ENCODE measurements at places on chromosomes 2 and 18.

DNA sequence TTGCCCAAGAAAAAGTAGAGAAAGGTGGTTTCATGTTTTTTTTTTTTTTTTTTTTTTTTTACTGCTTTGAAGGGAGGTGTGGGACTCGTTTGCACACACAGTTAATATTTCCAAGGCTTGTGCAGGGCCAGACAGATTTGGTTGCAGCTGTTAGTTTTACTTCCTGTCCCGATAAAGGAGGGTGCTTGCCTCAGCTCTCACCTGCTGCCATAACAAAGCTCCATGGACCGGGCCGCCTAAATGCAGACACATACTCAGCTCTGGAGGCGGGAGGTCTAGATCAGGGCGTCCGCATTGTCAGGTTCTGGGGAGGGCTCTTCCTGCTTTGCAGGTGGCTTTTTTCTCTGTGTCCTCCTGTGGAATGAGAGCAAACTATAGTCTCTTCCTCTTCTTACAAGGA lies 69.9 kb downstream of the ODC1 start:
- no peak for DNase-seq

GRCh38 chr18:58754544-58755068 lies 83.3 kb downstream of the MALT1 start:
- no peak for DNase-seq

DNA sequence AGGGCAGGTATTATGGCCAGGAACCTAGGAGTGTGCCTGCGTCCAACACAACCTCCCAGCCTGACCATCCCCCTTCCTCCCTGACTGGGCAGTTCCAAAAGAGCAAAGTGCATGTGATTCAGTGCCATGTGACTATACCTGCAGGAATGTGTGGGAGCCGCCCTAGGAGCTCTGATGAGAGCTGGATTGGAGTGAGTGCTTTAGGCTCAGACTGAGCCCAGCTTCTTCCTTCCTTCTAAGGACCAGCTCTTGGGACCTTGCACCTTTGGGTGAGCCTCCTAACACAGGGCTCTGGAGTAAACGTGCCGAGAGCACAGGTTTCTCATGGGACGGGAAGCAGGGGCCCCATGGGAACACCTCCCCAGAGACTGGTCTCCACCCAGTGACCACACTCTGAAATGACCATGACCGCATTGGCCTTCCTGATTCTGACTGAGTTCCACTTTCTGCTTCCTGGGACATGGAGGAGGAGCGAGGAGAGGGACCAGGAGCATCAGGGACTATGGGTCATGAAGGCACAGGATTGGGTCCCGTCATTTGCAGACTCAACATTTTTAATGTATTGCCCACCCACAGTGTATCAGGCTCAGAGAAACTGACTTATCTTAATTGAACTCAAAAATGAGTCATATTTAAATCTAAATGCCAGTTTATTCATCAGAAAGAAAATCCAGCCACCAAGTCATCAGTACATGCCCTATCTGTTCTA lies 87.8 kb upstream of the BCL2L11 start:
- no peak for DNase-seq

- no peak for DNase-seq
Observed at GRCh38 chr2:50111067-50111466, 920.9 kb downstream of the NRXN1 start.

- DNase-seq = no peak
Observed at GRCh38 chr2:219086196-219086595, 25.5 kb upstream of the IHH start.

- peak; percentile 59 for DNase-seq
Observed at GRCh38 chr2:208708486-208708885, 301.9 kb downstream of the PTH2R start.

DNA sequence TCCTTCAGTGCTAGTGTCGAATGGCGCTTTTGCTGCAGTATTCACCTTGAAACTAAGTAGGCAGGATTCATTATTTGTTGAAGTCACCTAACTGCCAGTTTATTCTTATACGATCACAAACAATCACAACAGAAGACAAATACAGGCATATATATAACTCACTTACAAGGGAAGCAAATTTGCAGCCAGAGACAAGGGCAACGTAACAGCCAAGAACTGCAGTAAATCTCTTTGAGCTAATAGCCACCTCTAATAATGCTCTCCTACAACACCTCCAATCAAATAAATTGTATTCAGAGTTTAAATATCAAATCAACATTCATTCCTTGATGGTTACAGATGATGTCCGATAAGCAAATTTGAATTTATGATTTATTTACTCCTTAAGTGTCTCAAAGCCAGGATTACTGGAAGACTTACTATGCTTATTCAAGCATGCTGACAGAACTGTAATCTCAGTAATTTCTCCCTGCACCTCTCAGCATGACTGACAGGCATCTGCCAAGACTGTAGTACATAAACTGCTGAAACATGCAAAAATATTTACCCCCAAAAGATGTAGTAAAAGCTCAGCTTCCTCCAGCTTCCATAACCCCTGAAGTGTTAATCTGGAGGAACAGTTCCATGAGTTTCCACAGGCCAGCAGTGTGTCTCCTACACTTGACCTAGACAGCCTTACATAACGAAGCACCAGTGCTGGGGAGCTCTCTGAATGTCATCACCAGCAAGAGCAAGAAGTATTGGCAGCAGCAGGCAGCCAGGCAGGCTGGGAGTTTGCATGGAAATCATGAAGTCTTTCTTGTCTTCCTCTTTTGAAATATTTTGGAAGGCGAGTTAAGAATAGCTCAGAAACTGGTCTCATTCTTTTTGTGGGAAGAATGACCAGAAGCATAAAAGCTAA lies 20.9 kb upstream of the SCN1A start:
- DNase-seq = no peak

- no peak for DNase-seq
Observed at GRCh38 chr2:198452327-198452726, 647.9 kb downstream of the PLCL1 start.

GRCh38 chr2:219408631-219409030 lies 9.5 kb upstream of the DES start:
- DNase-seq = peak; percentile 74

- no peak for DNase-seq
Observed at GRCh38 chr2:154794406-154794805, 95.9 kb downstream of the KCNJ3 start.

DNA sequence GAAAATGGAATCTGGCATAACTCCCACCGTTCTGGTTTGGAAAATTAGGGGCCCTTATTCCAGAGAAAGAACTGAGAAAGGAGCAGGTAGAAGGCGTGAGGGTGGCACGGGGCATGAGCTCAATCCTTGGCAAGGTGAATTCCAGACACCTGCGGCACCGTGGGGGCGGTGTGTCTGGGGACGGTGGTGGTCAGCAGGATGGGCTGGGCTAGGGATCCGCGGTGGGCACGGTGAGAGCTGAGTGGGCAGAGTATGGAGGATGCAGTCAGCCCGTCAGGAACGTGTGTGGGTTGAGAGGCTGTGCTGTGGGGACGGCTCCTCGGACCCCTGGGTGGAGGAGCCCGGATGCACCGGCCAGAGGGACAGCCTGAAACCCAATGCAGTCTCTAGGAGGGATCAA lies 61.1 kb downstream of the GNAL start:
- DNase-seq = no peak

DNA sequence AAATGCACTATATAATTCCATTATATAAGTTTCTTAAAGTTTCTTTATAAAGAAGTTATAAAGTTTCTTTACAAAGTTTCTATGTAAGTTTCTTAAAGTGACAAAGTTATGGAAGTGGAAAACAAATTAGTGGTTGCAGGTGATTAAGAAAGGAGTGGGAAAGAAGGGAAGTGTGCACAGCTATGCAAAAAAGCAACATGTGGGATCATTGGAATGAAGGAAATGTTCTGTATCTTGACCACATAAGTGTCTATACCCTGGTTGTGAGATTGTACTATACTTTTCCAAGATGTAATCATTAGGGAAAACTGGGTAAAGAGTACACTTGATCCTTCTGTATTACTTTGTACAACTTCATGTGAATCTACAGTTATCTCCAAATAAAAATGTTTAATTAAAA lies 1541.1 kb downstream of the LRP1B start:
- DNase-seq = no peak

- DNase-seq = no peak
Observed at GRCh38 chr2:227123697-227124096, 40.3 kb downstream of the COL4A4 start.

GRCh38 chr18:49561289-49562193 lies at the start of gene LIPG:
Gene LIPG (plus strand): TSS chr18:49562057. CDS start chr18:49562309, 252 bp downstream.
- peak; percentile 77 for DNase-seq

GRCh38 chr18:26421503-26421902 lies 126.8 kb downstream of the KCTD1 start:
- no peak for DNase-seq

DNA sequence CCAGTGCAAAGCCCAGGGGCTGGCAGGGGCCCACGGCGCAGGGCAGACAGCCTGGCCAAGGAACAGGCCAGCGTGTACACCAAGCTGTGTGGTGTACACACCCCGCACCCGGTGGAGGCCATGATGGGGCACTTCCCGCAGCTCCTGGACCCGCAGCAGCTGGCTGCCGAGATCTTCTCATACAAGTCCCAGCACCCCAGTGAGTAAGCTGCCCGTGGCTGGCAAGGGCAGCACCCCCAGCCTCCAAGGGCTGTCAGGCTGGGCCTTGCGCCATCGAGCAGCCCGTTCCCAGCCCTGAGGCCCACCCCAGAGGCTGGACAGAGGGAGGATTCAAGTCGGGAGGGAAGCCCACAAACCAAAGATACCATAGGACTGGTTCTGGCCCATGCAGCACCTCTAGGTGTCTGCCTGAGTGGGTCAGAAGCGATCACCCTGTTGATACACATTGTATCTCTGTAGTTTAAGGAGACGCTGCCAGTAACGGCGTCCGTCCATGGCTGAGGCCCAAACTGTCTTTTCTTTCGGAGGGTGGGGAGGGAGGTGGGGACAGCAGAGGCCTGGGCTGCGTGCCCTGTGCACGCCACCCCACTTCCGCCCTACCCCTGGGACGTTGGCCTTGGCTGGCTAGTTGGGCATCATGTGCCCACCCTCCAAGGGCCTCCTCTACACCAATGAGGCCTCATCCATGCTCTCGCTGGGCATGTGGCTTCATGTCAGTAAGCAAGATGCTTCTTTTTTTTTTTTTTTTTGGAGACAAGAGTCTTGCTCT lies 16.8 kb upstream of the MTERF4 start:
- no peak for DNase-seq

DNA sequence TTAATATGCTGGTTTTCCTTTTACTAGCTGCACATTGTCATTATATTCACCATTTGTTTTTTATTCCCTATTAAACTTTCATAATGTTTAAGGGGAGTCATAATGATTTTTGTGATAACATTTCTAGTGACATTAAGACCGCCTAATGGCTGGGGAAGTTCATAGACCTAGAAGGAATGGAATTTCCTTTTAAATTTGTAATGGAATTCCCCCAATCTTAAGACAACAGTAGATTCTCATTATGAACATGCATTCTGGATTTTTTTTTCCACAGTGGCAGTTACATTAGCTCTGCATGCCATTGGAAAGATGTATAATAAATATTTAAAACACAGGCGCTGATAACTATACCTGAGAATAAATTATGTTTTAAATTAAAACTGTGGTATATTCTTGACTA lies 8.4 kb downstream of the YPEL5 start:
- DNase-seq = no peak

DNA sequence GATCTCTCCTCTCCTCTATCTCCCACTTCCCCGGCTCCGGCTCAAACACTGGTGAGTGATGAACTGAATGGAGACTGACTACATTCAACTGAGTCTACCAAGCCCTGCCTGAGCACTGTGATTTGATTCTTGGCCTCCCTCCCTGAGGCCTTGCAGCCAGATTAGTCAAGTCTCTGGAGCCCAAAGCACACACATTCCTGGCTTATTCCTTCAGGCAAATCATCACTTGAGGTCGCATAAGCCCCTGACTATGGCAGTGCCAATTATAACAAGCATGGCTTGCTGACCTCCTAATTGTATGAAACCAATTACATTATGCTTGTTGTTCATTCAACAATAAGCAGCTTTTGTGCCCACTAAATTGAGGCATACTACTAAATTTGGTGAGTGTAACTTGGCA lies 34.6 kb downstream of the EFEMP1 start:
- no peak for DNase-seq

GRCh38 chr2:180905002-180905401 lies 75.4 kb upstream of the UBE2E3 start:
- DNase-seq = peak; percentile 45

GRCh38 chr2:162211732-162212131 lies 31.5 kb downstream of the FAP start:
- no peak for DNase-seq

DNA sequence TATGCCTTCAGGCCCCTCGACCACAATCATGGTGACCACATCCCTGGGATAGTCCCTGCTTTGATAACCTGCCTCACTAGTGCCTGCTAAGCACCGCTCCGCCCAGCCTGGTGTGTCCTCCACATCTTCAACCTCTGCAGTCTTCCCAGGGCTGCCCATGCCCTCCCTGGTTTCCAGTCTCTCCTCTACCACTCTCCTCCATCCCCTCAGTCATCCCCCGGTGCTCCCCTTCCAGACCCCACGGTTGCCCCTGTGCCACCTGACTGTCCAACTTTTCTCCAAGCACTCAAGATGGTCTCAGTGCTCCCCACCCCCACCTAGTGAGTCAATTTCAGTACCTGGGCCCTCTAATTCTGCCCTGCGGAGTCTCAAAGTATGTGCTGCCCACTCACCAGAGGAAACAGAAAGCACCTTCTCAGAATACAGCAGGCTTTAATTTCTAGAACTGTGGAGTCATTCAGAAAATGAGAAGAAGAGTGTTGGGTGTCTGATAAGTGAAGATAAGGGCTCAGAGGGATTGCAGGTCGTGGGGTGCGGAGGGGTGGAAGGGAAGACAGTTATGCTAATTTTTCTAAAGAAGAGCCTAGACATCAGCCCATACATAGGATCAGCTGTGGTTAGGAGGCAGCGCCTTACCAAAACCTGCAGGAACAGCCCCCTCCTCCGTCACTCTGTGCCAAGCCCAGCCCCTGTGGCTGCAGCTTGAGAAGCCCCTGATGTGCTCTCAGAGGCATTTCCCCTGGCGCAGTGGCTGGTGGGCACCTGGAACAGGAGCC lies 53.6 kb upstream of the CAB39 start:
- no peak for DNase-seq

GRCh38 chr2:164155558-164155957 lies 419.8 kb upstream of the FIGN start:
- no peak for DNase-seq

- no peak for DNase-seq
Observed at GRCh38 chr2:99753505-99753904, 263.7 kb upstream of the REV1 start.

DNA sequence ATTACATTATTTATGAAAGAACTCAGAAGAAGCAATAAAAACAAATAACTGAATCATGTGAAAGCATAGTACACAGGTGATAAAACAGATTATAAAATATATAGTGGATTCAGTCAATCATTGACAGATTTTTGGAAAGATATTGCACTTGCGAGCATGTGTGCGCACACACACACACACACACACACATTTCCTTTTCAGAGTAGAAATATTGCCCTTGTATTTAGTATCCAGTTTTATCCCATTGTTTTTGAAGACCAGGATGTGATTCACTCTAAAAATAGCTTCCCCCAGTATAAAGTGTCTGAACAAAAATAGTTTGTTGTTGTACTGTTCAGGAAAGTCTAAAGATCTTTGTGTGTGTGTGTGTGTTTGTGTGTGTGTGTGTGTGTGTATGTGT lies 145.5 kb downstream of the CALCRL start:
- DNase-seq = no peak

GRCh38 chr2:109058191-109058632 lies 69.2 kb upstream of the EDAR start:
- DNase-seq = peak; percentile 44

- no peak for DNase-seq
Observed at GRCh38 chr2:221532641-221533040, 39.5 kb downstream of the EPHA4 start.

- no peak for DNase-seq
Observed at GRCh38 chr18:43648002-43648401, 370.7 kb upstream of the SYT4 start.

Measured in lung (tissue), 17 donors.